ENCODE measurements at places on chromosomes 1 and 21.

DNA sequence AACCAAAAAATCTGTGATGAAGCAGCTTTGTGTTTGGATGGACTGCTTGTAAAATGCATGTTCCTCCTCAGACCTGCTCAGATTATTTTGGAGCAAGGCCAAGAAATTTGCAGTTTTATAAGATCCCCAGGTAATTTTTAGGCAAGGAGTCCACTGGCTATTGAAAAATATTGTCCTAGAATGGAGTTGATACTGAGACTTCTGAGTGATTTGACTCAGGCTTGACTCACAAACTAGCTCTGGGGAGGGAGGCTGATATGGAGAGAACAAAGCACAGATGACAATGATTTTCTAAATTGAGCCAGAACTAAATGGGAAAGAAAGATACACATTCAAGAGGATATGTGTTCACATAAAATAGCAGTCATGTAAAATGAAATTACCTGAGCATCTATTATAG is 36.7 kb downstream of the AGL start:
- no peak for DNase-seq

DNA sequence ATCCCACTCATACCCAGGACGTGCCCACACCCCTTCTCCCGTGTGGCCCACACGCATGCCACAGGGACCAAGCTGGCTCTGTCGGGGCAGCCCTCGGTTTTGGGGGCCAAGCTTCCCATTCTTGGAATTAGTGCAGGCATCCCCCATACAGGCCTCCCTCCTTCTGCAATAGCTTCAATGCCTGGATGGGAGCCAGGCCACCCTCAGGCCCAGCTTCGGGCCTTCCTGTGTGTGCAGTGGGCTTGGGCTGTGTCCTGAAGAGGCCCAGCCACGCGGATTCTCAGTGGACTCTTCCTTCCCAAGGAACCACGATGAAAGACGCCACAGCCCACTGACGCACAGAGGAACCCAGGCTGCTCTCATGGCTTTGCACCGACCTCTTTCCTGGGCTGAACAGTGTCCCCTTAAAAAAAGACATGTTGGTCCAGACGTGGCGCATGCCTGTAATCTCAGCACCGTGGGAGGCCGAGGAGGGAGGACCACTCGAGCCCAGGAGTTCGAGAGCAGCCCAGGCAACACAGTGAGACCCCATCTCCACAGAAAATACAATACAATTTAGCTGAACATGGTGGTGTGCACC is 3.4 kb downstream of the KRTAP10-11 start:
- DNase-seq: no peak

DNA sequence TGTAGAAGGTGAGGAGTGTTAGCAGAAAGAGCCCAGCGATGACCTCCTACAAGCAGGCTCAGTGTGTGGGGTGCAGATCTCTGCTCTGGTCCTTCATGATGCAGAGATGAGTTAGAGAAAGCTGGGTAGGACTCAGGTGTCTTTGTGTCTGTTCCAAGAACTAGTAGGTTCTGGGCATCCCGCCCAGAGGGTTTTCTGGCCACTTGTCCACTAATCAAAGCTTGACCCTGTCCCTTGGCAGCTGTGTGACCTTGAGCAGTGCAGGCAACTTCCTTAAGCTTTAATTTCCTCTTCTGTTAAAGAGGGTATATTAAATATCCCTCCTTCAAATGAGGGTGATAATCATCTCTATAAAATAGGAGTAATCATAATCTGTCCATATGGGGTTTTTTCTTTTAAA is 54.7 kb upstream of the WNT4 start:
- no peak for DNase-seq

GRCh38 chr1:48177257-48177656 is 45.3 kb upstream of the SLC5A9 start:
- no peak for DNase-seq

GRCh38 chr21:18058731-18059398 is 185.8 kb upstream of the CHODL start:
- DNase-seq: no peak

DNA sequence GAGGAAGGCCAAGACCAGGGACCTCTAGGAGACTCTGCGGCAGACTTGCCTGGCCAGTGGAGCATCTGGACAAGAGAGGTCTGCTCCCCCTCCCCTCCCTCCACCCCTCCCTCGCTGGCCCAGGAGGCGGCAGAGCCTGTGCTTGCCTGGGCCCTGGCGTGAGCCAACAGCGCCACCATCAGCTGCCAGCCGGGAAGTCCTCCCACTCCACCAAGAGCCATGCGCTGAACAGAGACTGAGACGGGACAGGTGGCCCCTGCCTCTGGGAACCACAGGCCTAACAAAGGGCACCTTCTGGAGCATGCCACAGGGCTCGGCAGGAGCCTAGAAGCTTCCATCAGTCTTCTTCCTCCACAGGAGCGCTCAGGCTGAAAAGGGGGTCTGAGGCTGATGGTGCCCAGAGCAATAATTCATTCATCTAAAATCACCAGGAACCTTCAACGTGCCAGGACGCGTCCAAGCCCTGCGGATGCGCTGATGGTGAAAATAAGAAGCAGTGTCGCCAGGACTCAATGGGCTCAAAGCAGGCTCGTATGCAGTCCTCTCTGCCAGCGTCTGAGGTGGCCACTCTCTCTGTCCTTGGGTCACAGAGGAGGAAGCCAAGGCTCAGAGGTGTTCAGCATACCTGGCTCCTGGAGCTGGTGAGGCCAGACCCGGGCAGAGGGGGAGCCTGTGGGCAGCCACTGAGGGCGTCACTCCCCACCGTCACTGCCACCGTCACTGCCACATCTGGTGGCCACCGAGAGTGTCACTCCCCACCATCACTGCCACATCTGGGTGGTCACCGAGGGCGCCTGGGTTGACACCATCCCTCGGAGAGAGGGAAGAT is 161.2 kb downstream of the NPHP4 start:
- no peak for DNase-seq

DNA sequence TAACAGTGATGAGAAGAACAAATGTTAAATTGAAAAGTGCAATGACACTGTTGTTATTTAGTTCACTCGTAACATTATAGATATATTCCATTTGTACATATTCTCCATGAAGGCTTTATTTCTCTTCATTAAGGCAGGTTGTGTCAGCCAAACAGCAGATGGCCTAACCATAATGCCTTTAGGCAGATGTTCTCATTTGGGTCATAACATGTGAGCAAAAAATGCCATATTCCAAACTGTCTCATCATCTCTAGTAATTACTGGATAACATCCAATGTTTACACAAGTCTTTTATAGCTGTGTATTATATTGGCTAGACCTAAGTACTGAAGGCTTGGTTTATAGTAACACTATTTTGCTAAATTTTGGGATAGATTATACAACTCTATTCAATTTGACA is 87.2 kb upstream of the CHODL start:
- DNase-seq: no peak

DNA sequence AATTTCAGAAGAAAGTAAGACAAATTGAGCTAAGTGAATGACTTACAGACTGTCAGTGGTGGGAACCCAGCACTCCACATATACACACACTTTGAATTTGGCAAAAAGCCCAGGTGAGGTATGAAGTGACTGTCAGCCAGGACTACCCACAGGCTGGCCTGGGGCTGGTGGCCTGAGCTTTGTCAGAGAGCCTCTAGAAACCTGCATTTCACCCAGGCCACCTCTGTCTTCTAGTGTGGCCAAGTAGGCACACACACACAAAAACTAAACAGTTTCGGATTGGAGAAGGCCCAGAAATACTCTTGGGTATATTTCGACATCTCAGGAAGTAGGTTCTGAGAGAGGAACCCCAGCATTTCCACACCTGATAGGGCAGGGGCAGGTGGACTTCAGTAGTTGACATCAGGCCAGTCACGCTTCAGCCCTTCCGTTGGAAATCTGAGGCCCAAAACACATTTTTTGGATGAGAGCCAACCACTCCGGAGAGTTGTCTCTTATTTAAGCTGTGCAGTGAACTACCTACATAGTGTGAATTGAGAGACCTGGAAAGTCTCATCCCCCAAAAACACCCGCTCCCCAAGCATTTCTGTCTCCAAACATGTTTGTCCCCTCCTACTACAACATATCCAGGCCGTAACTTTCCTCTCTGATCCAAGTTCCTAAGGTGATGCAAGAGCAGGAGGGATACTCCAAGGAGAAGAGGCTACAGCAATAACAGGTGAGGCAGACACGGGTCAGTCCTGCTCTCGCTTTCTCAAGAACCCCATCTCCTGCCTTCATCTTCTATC is 167.2 kb upstream of the PROX1 start:
- DNase-seq: no peak

DNA sequence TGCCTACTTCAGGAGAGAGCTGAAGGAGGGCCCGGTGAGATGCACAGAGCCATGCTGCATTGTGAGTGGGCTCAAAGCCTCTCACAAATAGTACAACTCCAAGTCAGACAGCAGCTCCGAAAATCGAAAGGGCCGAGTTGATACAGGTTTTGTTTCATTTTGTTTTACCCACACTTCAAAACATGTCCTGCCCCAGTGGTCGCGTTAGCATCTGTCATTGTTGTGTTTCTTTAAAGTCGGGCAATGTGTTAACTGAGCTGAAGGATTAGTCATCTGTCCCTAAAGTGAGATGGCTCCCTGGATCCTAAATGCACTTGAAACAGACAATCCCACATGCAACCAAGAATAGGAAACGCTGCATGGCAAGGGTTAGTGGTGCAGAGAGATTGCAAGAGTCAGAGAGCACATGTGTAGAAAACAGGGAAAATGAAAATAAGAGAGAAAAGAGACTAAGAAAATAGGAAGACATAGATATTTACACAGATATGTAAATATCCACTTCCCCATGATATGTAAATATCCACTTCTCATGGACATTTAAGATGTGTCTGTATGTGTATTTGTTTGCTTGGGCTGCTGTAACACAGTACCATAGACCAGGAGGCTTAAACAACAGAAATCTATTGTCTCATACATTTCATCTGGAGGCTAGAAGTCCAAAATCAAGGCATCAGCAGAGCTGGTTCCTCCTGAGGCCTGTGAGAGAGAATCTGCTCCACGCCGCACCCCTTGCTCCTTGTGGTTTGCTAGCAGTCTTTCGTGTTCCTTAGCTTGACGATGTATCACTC is 131.4 kb upstream of the RAB4A start:
- peak; percentile 35 for DNase-seq

DNA sequence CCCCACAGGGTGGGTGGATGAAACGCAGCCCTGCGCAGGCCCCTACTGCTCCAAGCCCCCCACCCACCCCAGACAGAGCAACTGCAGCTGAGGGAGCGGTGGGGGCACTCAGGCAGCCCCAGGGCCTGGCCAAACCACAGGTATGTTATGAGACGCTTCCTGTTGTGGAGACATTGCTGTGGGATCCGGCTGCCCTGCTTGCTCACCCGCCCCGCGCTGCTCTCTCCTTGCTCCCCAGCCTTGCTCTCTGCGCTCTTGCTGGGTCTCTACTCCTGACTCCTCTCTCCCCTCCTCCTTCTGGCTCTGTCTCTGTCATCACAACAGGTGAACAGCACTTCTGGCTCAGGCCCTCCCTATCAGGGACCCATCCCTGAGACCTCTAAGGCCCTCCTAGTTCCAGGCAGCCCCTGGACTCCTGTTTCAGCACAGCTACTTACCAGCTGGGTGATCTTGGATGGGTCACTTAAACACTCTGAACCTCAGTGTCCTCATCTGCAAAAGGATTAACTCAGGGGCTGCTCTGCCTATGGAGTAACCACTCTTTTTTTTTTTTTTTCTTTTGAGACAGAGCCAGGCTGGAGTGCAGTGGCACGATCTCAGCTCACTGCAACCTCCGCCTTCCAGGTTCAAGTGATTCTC is 15.9 kb downstream of the COL8A2 start:
- DNase-seq: no peak

- no peak for DNase-seq
Observed at GRCh38 chr1:3817821-3818597, 21.7 kb upstream of the LRRC47 start.
